ENCODE measurements at places on chromosomes 5 and 9. TPM values are rescaled to one million over a fixed set of nuclear protein-coding genes. Genes with fewer than 3 reads are reported as not detected.

DNA sequence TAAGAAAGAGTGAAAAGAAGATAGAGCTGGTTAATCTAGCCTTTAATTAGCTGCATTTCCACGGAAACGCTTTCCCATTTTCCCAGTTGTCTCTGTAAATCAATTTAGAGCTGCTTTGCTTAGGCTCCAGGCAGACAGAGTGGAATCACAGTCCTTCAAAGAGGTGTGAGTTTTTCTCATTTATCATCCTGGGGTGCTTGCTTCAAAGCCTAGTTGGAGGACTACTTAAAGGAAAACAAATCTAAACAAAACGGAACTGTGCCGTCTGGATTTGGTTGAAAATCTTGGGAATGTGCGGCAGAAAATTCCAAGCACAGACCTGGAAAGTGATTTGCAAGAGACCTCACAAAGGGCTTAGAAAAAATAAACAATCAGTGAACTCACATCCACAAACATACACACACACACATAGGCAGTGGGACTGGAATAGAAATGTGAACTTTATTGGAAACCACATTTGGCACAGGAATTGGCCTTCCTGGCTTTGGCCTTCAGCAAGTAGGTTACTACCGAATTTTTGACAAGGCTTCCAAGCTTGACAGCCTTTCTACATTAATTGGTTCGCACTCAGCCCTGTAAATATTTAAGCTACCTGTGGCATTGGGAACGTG is 235.2 kb upstream of the SLC24A2 start:
- DNase-seq: no peak

DNA sequence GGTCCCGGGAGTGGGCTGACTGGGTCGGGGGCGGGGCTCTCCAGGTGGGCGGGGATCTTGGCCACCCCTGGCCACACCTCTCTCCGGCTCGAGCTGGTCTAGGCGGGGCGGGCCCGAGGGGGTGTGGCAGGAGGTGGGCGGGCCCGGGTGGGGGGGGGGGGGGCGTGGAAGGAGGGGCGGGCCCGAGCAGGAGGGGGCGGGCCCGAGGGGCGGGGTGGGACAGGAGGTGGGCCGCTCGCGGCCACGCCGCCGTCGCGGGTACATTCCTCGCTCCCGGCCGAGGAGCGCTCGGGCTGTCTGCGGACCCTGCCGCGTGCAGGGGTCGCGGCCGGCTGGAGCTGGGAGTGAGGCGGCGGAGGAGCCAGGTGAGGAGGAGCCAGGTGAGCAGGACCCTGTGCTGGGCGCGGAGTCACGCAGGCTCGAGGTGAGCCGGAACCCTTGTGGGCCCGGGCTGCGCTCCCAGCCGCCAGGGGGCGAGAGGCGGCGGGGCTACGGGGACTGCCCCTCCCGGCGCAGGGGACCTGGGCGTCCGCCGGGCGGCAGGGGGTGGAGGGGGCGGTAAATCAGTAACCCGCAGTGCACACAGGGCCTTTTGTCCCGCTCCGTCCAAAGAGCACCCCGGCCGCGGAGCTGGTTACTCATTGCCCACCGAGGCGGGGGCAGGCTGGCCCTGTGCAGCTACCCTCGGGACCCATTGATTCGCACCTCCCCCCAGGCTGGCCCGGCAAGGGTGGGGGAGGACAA is at the start of gene FGFR4:
TSS of gene FGFR4 (plus strand) at position 262 of the 744 bp plus-strand sequence. CDS start 2,688 bp downstream, outside the sequence.
- DNase-seq: no peak

DNA sequence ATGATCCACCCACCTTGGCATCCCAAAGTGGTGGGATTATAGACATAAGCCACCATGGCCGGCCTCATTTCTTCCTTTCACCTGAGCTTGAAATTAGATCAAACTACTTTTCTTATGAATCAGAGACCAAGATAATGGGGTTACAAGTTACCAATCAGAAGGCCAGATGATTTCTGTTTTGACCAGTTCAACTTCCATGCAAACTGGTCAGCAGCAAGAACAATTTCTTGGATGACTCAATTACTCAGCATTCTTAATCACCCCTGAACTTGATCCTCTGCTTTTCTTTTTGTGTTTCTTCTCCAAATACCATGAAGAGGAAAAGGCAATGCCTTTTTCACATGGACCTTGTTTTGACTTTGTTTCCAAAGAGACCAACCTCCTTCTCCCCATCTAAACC is 10.0 kb upstream of the PLIN2 start:
- no peak for DNase-seq

TSSK1B gene
- 1.2 TPM for total RNA-seq

ZNF658 gene
- 2.7 TPM for total RNA-seq

CMYA5 gene
- 10.1 TPM for total RNA-seq

DNA sequence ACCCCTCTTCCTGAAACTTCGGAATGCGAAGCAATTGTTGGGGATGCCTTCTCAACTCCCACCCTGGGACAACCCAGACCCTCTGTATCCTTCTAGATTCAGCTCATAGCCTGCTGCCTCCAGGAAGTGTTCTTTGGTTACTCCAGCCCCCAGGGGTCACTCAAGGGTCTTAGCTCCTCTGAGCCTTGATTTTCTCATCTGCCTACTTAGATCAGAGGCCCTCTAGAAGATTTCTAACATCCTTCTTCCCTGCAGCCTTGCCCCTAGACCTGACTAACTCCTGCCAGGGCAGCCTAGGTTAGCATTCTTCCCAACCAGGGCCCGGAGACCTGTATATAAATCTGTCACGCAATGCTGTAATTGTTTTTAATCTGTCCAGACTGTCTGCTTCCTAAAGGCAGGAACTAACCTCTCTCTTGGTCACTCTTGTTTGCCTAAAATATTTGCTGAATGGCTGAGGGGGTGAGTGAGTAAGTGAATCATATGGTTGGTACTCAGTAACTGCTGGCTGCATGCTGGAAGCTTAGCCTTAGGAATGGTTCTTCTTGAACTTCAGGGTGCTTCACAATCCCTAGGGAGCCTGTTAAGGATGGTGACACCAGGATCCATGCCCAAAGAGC is 8.2 kb downstream of the GALNT10 start:
- no peak for DNase-seq

SLC36A3 gene
- total RNA-seq: not detected

TAF11L10 gene
- total RNA-seq: not detected
